Transverse colon (tissue), 4 donors: ENCODE measurements at places on chromosomes 11 and 22.

- DNase-seq, result no peak
- no peaks in the 10 kb centered on the region for H3K4me1 ChIP-seq
- peaks cover 21% of the 10 kb centered on the region for H3K27me3 ChIP-seq
- H3K27ac ChIP-seq, result no peak overlapping the region
These were observed 6.3 kb downstream of the OPCML start for GRCh38 chr11:133525976-133526375.

DNA sequence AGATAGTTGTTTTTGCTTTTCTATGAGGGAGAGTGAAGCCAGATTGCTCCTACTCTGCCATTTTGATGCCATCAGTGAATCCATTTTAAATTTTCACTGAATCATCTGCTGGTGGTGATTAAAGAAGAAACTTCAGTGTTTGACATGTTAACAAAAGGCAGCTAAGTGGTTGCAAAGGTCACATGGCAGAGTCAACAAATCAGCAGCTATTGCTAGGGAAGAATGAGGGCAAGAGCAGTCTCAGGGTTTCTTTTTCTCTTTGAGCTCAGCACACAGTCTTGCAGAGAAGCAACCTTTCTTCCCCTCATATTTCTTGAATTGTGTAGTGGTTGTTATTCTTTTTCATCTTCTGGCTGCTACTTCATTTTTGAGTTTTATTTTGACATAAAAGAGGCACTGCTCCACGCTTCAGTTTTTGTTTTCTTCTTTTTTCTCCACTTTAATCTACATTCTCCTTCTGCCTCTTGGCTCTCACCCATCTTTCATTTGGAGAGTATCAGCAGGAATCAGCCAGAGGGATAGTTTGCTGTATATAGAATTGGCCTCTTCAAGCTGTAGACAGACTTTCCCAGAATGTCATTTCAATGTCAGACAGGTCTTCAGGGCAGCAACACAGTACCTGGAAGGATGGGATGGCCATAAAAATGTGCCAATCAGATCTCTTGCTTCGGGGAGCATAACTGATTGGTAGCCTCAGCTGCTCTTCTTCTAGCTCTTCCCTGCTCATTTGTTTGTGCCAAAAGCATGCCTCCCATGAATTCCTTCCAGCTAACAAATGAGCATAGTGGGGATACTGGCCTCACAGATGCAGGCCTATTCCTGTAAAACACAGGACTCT lies 153.9 kb downstream of the TRPC6 start:
- no peaks in the 10 kb centered on the region for H3K27me3 ChIP-seq
- no peak overlapping the region for H3K27ac ChIP-seq
- no peak for DNase-seq
- H3K36me3 ChIP-seq, result no peaks in the 10 kb centered on the region

GRCh38 chr22:33221568-33221967 lies 163.4 kb upstream of the SYN3 start:
- no peaks in the 10 kb centered on the region for H3K4me1 ChIP-seq
- no peaks in the 10 kb centered on the region for H3K36me3 ChIP-seq
- no peaks in the 10 kb centered on the region for H3K27me3 ChIP-seq
- no peak overlapping the region for H3K4me3 ChIP-seq

DNA sequence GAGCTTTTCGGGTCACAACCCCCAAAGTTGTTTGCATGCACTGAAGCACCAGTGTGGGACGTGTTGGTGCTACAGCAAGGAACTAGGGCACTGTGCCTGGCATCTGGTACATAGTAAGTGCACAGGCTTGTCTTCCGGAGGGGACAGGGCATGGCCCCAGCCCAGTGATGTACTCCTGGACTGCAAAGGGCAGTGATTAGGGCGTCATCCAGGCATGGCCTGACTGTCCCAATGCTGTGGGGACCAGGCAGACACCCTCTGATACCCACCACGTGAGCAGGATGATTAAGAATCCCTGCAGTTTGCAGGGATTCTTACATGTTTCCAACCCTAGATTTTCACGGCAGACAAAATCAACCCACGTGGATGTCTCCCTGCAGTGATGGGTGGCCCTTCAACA lies 50.0 kb upstream of the RFPL3 start:
- peaks cover 10% of the 10 kb centered on the region for H3K27me3 ChIP-seq
- no peaks in the 10 kb centered on the region for H3K4me1 ChIP-seq
- H3K27ac ChIP-seq, result no peak overlapping the region
- H3K36me3 ChIP-seq, result no peaks in the 10 kb centered on the region

DNA sequence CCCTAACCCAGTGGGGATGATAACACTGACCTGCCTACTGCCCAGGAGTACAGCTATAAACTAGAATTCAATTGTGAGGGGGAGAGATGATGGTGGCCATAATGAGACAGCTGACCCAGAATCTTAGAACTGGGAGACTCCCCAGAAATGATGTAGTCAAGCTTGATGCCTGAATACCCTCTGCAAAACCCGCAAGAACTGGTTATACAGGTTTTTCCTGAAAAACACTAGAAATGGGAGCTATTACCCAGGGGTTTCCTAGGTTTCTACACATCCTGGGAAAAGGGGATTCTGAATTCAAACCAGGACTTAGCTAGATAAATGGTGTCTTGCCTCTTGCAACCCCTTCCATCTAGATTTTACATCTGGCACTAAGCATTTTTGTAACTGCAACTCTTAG lies 113.8 kb upstream of the NARS2 start:
- no peaks in the 10 kb centered on the region for H3K4me1 ChIP-seq
- no peaks in the 10 kb centered on the region for H3K36me3 ChIP-seq
- no peak overlapping the region for H3K27ac ChIP-seq
- no peak overlapping the region for H3K4me3 ChIP-seq
- no peaks in the 10 kb centered on the region for H3K27me3 ChIP-seq

DNA sequence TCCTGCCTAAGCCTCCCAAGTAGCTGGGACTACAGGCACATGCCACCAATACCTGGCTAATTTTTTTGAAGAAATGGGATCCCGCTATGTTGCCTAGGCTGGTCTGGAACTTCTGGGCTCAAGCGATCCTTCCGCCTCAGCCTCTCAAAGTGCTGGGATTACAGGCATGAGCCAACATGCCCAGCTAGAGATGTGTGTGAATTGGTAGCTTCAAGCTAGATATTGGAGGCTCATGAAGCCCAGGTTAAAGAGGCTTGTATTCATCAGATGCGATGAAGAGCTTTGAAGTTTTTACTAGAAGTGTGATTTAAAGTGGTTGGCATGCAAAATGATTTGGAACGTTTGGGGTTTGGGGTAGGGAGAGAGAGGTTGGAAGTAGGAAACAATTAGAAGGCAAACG lies 19.6 kb downstream of the NF2 start:
- no peak overlapping the region for H3K4me3 ChIP-seq
- no peaks in the 10 kb centered on the region for H3K36me3 ChIP-seq
- DNase-seq, result no peak
- H3K27me3 ChIP-seq, result no peaks in the 10 kb centered on the region
- H3K27ac ChIP-seq, result peak overlapping the region; percentile 62

DNA sequence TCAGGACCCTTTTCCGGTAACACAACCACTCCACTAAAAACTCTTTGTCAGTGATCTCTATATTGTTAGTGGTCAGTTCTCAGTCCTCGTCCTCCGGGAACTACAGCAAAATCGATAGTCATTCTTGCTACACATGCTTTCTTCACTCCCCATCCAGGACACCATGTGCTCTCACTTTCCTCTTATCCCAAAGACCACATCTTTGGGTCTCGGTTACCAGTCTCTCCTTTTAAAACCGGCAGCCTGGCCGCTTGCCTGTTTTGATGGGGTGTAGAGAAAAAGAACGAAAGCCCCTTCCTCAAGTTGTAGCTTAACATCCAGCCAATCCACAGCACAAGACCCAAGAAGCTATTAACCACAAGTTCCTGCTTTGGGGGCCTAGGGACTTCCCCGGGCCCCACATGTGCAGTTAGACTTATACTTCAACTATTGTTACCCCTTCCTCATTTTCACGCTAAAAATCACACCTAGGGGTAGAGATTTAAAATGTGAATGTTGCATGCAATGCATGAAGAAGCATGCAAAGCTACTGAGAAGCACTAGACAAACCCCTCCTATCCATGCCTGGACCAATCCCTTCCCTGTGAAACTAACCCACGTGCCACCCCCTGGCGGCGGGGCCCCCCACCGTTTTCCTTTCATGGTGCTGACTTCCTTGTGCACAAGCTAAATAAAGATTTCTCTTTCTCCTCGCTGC lies 1.5 kb upstream of the TOLLIP start:
- peak overlapping the region; percentile 96 for H3K27ac ChIP-seq
- no peak overlapping the region for H3K4me3 ChIP-seq
- no peaks in the 10 kb centered on the region for H3K36me3 ChIP-seq
- no peaks in the 10 kb centered on the region for H3K27me3 ChIP-seq
- peaks cover 41% of the 10 kb centered on the region for H3K4me1 ChIP-seq

DNA sequence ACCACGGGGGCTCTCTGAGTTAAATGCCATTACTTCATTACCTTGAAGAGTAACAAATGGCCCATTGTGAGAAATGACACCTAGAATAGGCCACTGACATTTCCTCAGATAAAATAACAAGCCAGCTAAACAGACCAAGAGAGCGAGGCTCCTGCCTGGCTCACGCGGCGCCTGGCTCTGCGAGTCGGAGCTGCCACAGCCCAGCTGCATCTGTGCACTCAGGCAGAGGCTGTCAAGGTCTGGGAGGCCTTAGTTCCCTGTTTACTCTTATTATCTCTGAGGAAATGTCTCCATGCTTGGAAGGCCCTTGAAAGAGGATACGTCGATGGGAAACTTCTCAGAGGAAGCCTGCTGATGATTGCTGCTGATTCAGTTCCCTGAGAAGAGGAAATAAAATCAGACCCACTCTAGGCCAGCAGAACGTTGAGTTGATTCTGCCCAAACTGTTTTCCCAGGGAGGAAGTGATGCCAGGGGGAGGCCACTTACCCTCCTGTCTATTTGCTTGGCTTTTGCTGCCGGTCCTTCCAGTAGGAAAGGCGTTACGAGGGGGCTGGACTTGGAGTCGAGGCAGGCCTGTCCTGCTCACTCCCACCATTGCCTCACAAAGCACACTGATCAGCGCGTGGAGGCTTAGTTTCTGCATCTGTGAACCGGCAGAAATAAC lies 208.8 kb downstream of the TBC1D22A start:
- no peak for DNase-seq
- H3K4me3 ChIP-seq, result no peak overlapping the region
- peak overlapping the region; percentile 45 for H3K27ac ChIP-seq

- no peak for DNase-seq
- H3K4me3 ChIP-seq, result no peak overlapping the region
- H3K36me3 ChIP-seq, result no peaks in the 10 kb centered on the region
- H3K27me3 ChIP-seq, result no peaks in the 10 kb centered on the region
- no peaks in the 10 kb centered on the region for H3K4me1 ChIP-seq
These were observed 808.7 kb downstream of the KCNA4 start for GRCh38 chr11:29208117-29208516.

- no peaks in the 10 kb centered on the region for H3K36me3 ChIP-seq
- H3K27ac ChIP-seq, result no peak overlapping the region
- DNase-seq, result no peak
- no peaks in the 10 kb centered on the region for H3K27me3 ChIP-seq
These were observed 36.4 kb downstream of the SLC22A12 start for GRCh38 chr11:64627371-64627770.
